ENCODE measurements at places on chromosomes 1 and 21. TPM values are rescaled to one million over a fixed set of nuclear protein-coding genes. Genes with fewer than 3 reads are reported as not detected.

ELAPOR1 gene
- 5.9 TPM for total RNA-seq

IFNLR1 gene
- 2.7 TPM for total RNA-seq

PAX7 gene
- total RNA-seq: not detected

KRTAP19-1 gene
- total RNA-seq: not detected

REN gene
- not detected for total RNA-seq

MFAP2 gene
- total RNA-seq: not detected

NID1 gene
- 0.07 TPM for total RNA-seq

CLCNKB gene
- total RNA-seq: not detected

CRYZ gene
- total RNA-seq: 22.5 TPM

ZNF695 gene
- 0.95 TPM for total RNA-seq

TXNIP gene
- 231 TPM for total RNA-seq

SPRR2B gene
- not detected for total RNA-seq

A3GALT2 gene
- not detected for total RNA-seq

KRTAP10-10 gene
- not detected for total RNA-seq

CDK11B gene
- 35.6 TPM for total RNA-seq

CHD5 gene
- 5.3 TPM for total RNA-seq

C8B gene
- total RNA-seq: not detected

TMEM200B gene
- total RNA-seq: not detected

NBPF6 gene
- not detected for total RNA-seq

VHLL gene
- 0.30 TPM for total RNA-seq

OR2T29 gene
- total RNA-seq: not detected

TUFT1 gene
- 1.7 TPM for total RNA-seq

IVL gene
- not detected for total RNA-seq

RGS1 gene
- total RNA-seq: 8.6 TPM

CORT gene
- total RNA-seq: 0.48 TPM

POMGNT1 gene
- 36.8 TPM for total RNA-seq

ERVH48-1 gene
- 0.39 TPM for total RNA-seq

SPATA6 gene
- 0.27 TPM for total RNA-seq

TPTE gene
- not detected for total RNA-seq

CFHR2 gene
- total RNA-seq: not detected

LIN28A gene
- total RNA-seq: not detected

KRTAP19-3 gene
- not detected for total RNA-seq

CCDC27 gene
- not detected for total RNA-seq

DNAI4 gene
- total RNA-seq: 1.6 TPM

SLC2A5 gene
- total RNA-seq: 0.05 TPM

Measured in T-helper 2 cell treated with Interferon-gamma antibody and Interleukin-4, amounts not matched to agents 100 ng/mL and 5 ng/mL, for 36 hours (primary cell).